Stimulated activated CD4-positive, alpha-beta T cell treated with anti-CD3 and anti-CD28 coated beads, Interleukin-12 subunit alpha, Interleukin-12 subunit beta, amount 100 ng/mL, for 4 hours (primary cell): ENCODE measurements at places on chromosomes 5 and 9.

DNA sequence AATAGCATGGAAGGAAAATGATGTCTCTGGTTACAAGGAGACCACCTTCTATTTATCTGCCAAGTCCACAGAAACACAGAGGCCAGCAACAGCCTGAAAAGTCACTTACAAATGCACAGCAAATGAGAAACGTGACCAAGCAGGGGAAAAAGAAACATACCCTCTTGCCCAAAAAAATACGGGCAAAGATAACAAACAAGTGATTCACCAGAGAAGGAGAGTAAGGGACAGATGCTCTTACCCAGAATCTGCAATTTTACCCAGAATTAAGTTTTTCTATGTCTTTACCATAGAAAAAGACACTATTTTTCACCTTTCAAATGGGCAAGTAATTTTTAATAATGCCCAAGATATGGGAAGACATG is 28.1 kb downstream of the CAMSAP1 start:
- no peak for DNase-seq

DNA sequence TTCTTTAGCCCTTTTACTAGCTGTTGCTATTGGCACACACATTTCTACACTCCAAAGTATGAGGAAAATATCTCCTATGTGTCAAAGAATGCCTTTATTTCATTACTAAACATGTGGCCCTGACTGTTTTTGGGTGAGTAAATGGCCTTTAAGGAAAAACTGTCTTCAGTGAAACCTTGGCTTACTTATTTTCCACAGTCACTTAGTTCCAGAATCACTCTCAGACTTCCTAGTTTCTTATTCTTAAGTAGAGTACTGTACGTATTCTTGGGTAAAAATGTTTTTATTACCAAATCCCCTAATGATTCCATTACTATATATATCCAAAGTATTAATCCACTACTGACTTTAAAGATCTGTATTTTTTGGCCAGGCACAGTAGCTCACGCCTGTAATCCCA is 27.5 kb downstream of the ERP44 start:
- no peak for DNase-seq

DNA sequence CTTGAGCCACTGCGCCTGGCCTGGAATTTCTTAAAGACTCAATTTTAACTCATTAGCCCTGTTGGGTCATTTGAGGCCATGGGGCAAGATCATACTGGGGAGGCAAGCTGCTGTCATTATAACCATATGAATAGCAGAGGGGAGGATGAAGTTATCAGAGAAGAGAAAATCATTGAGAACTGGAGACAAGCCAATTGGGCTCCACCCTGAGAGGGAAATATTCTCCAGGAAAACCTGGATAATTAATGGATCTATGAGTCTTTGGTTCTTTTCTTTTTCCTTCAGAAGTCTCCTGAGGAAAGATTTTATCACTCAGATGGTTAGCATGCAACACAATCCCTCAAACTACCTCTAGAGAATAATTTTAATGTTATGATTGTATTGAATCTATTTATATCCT is 569.6 kb upstream of the TUSC1 start:
- no peak for DNase-seq

DNA sequence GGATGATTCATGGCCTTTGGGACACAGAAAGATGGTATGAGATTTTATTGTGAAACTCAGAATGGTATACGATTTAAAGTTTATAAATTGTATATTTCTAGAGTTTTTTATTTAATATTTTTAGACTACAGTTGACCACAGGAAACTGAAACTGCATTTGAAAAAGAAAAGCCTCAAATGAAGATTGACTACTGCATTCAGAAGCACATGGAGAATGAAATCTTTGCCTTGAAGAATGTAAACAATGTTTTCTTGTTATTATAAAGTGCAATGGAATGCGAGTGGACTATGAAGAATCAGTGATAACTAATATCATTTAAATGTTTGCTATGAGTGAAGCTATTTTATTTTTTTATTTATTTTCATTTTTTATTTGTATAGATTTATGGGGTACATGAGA is 169.1 kb upstream of the CDH18 start:
- DNase-seq, result no peak

- DNase-seq, result no peak
These were observed 242.3 kb upstream of the PTGER4 start for GRCh38 chr5:40437452-40437861.

DNA sequence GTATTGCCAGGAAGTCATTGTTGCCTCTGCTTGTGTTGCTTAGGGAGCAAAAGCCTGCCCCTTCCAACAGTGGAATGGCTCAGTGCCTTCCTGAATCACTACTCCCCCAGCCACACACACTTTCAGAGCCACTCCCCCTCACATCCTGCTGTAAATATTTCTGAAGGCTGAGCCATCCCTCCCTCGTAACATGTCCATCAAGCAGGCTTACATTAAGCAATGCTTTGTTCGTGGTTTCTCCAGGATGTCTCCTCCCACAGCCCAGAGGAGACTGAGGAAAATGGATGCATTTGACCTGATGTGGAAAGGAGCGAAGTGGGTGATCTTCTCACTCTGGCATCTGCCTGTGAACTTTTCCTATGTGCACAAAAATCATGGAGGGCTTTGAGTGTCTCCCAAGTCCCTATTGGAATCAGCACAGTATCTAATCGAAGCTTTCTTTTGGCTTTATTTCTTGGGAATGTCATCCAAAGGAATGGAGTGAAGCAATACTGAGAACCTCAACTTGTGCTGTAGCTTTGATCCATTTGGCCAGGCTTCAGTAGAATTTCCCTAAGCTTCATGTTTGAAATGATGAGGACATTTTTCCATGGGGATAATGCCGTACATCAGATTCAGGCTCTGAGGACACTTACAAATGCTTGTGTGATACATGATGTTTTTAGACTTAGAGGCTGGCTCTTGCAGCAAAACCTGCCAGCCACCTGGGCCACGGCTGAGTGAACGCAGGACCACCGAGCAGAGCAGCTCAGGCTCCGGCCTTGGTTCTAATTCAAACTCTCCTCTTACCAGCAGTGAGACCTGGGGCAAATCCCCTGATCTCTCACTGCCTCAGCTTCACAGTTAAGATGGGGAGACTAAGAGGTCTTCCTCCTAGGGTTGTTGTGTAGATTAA is 389.1 kb downstream of the ENC1 start:
- no peak for DNase-seq

- no peak for DNase-seq
These were observed 391.1 kb upstream of the ZNF608 start for GRCh38 chr5:125137535-125137934.

- no peak for DNase-seq
These were observed 64.2 kb downstream of the LHX2 start for GRCh38 chr9:124075761-124076160.

GRCh38 chr5:146068206-146068605 is 37.2 kb downstream of the PLAC8L1 start:
- no peak for DNase-seq

DNA sequence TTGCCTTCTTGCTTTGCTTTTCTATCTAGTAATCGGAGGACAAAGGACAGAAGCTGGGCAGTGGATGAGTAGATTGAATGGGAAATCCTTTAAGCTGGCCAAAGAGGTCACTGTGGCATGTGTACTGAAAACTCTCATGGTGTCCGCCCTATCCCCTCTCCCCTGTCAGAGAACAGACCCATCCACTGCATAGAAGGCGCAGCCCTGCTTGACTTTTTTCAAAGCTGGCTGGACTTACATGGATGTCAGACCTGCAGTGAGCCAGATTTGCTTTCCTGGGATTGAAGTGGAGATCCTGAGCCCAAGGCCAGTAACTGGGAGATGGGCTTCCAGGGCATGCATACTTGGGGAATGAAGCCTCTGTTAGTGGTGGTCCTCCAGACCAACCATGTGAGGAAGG is 329.5 kb downstream of the TRPM3 start:
- no peak for DNase-seq

- no peak for DNase-seq
These were observed 30.5 kb downstream of the COL27A1 start for GRCh38 chr9:114185570-114186490.

- no peak for DNase-seq
These were observed 14.5 kb upstream of the RAD23B start for GRCh38 chr9:107268560-107268959.

DNA sequence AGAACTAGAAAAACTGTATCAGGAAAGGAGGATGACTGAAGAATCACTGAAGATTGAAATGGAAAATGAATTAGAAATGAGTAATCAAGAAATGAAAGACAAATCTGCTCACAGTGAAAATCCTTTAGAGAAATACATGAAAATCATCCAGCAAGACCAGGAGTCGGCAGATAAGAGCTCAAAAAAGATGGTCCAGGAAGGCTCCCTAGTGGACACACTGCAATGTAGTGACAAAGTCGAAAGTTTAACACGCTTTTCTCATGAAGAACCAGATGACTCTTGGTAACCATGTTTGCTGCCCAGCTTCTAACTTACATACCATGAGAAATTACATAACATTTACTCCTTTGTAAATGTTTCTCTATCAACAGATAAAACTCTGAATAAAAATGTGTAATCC is 37.1 kb downstream of the CPLANE1 start:
- DNase-seq, result no peak

GRCh38 chr9:12095931-12096330 is 597.3 kb upstream of the TYRP1 start:
- DNase-seq, result no peak

DNA sequence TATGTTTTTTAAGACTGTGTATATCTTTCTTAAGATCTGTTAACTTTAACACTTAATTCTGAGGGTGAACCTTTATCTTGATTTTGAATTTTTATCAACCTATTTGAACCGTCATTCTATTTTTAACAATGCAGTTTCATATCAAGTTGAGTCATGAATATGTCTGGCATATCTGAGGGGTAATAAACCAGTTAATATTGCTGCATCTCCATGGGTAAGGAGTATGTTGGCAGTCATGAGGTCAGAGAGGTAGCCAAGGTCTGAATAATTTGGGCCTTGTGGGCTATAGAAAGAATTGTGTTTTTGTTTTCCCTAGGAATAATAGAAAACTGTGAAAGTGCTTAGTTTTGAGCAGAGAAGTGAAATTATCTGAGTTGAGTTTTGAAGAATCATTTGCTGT is 419.0 kb downstream of the PLK2 start:
- DNase-seq, result no peak

DNA sequence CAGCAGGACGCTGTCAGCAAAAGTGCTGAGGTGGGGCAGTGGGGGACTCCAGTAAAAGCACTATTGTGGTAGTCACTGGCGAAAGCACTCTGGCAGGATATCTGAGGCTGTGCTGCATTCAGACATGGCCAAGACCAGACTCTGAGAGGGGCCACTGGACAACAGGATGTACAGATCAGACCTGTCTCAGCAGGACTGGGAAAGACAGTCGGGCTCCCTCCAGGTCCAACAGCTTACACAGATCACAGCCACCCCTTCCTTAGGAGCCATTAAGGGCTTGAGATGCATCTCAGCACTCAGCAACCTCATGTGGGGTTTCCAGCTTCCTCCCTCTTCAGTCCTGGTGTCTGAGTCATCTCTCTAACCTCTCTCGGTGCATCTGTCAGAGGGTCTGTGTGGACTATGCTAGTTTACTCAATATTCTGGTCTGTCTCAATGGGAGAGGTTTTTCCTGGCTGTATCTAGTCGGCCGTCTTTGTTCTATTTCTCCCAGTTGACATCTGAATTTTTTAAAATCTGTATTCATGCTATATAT is 154.5 kb downstream of the CWC27 start:
- no peak for DNase-seq

DNA sequence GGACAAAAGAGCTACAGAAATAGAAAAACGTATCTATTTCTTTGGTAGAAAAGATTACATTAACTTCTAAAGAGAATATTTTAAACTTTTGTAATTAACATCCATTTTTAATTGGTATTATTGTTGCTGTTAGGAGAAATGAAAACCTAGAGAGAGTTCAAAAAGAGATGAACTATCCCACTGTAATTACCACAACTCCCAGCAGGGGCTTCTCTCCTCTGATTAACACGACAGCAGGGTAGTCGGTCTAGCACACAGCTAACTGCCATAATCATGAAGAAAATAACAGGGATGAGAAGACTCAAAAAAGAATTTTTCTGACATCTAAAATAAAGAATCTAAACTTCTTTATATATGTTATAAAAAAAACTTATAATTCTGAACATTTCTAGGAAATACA is 86.2 kb upstream of the CDH9 start:
- no peak for DNase-seq

- no peak for DNase-seq
These were observed 137.2 kb upstream of the PRLR start for GRCh38 chr5:35367526-35367925.

DNA sequence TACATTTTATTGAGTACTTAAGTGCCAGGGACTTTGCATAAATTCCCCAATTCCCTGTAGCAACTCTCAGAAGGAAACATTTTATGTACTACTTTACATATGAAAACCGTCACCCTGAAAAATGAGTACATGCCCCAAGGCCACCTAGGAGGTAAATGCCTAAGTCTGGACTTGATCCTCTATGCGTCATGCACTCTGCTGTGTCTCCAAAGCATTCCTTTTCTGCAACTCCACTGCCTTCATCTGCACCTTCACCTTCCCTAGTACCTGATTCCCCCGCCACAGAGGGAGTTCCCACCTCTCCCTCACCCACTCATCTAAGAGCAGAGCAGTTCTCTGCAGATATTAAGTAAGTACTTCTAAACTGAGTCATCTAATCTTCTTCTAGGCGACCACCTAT is 75.2 kb upstream of the HRH2 start:
- DNase-seq, result no peak

DNA sequence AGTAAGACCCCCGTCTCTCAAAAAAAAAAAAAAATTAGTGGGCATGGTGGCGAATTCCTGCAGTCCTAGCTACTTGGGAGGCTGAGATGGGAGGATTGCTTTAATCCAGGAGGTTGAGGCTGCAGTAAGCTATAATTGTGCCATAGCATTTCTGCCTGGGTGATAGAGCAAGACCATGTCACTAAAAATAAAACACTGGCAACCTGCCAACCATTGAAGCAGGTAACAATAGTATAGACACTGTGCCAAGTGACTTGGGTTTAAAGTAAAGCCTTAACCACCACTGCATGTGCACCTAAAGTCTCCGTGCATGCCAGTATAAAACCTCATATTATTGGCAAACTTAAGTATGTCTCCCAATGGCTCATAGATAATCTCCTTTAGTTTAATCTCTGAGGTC is 3.4 kb upstream of the APBA1 start:
- no peak for DNase-seq

DNA sequence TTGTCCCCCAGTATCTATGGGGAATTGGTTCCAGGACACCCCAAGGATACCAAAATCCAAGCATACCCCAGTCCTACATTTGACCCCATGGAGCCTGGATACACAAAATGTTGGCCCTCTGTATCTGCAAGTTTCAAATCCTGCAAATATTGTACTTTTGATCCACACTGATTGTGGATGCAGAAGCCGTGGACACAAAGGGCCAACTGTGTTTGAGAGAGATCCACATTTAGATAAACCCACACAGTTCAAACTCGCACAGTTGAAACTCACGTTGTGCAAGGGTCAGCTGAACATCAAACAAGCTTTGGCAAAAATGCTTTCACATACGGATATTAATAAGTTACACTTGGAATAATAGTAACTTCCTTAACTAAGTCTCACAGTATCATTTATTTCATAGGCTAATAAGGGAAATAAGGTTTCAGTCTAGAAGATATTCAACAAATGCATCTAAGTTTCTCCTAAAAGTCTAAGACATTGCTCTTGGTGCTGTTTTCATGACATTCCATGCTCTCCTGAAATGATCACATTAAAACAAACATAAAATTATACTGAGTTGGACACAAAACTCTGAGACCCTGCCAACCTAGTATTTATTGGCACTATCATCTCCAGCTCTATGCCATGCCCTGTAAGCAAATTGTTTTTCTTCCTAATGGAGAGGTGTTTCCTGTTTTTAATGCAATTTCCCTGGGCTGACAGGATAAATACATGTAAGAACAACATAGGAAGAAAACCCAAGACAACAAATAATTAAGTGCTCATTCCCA is 32.3 kb downstream of the ACTL7A start:
- DNase-seq, result no peak
